Cardiac muscle cell (in vitro differentiated cells and primary cell): ENCODE measurements at places on chromosomes 1 and 21. TPM values are rescaled to one million over a fixed set of nuclear protein-coding genes. Genes with fewer than 3 reads are reported as not detected.

DNA sequence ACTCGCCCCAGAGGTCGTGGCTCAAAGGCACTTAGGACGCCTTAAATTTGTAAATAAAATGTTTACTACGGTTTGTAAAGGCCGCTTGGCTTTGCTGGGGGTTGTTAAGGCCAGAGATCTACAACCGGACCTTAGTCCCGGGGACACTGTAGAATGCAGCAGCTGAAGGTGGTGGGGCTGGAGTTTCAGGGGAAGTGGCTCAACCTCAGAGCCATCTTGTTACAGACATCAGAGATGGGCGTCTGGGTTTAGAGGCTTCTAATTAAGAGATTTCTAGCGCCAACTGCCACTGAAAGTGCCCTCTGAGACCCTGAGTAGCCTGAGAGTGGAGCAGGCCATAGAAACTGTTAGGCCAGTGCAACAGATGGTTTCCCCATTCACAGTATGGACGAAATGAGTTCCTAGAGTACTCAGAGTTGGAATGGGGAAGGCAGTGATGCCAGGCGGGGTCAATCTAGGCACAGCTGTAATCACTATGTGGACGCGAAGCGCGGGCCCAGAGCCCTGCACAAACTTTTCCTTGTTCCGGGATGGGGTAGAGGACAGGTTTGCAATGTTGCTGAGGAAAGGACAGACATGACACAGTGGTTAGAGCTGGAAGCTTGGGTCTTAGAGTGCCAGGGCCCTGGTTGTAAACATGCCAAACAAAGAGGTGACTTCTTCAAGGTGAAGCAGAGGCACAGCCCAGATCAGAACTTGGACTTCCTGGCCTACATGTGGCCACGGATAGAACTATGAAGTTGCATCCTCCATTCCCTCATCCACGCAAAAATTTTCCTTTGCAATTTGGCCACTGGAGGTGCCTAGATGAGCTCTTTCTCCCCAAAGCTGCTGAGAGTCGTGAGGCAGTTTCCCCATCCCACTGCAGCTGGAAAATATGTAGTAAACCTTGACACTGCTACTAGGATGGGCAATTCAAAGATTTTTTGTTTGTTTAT lies 6.0 kb downstream of the HLX start:
- H3K27ac ChIP-seq: no peak overlapping the region
- H3K27me3 ChIP-seq: peaks cover 100% of the 10 kb centered on the region
- peaks cover 6% of the 10 kb centered on the region for H3K4me1 ChIP-seq
- H3K4me3 ChIP-seq: peak overlapping the region; percentile 13
- H3K36me3 ChIP-seq: no peaks in the 10 kb centered on the region

GRCh38 chr1:222928212-222928611 lies 113.4 kb downstream of the DISP1 start:
- H3K4me1 ChIP-seq: peaks cover 48% of the 10 kb centered on the region
- peak overlapping the region; percentile 79 for H3K27ac ChIP-seq
- peak overlapping the region; percentile 37 for H3K4me3 ChIP-seq
- peak; percentile 91 for DNase-seq

DNA sequence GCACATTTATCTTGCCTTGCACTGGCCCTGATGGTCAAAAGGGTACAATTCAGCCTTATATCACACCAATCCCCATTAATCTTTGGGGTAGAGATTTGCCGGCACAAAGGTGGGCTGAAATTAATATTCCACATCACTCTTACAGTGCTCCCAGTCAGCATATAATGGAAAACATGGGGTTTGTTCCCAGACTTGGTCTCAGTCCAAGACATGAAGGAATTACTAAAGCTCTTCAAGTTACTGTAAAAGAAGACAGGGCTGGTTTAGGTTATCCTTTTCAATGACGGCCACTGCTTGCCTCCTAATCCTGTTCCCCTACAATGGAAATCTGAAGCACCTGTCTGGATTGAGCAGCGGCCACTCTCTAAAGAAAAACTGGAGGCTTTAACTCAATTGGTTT lies 160.7 kb downstream of the IER5 start:
- no peak for DNase-seq
- no peaks in the 10 kb centered on the region for H3K27me3 ChIP-seq
- H3K27ac ChIP-seq: no peak overlapping the region
- no peak overlapping the region for H3K4me3 ChIP-seq

GRCh38 chr1:108767115-108767514 lies 20.6 kb downstream of the STXBP3 start:
- H3K27ac ChIP-seq: no peak overlapping the region
- no peaks in the 10 kb centered on the region for H3K27me3 ChIP-seq
- no peak for DNase-seq
- H3K4me3 ChIP-seq: no peak overlapping the region

DNA sequence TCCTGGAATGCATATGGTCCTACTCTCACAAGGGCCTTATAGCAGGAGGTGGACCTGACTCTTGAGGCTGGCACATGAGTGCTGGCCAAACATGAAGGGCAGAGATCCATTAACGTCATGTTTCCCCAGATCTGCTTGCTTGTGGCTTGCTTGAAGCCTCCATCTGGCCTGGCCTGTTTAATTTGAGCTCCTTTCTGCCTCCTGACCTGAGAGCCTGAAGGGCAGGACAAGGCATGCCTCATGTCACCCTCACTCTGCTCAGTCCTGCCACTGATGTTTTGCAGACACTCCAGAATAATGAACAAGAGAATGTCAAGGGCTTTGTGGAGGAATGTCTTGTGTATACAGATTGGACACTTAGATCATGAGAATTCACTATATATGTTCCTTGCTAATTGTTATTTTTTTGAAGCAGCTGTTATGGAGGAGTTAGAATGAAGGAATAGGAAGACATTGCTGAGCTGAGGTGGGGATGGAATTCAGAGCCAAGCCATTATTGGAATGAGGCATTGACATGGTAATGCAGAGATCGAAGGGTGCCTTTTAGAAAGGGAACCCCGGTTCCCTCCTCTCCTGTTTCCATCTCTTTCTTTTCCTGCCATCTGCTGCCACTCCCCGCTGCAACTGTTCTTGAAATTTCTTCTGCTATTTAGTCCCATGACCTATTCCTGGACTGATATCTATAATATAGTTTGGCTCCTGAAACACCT lies 457.0 kb upstream of the PROX1 start:
- DNase-seq: peak; percentile 82
- no peaks in the 10 kb centered on the region for H3K36me3 ChIP-seq
- peaks cover 17% of the 10 kb centered on the region for H3K4me1 ChIP-seq
- no peak overlapping the region for H3K4me3 ChIP-seq

DNA sequence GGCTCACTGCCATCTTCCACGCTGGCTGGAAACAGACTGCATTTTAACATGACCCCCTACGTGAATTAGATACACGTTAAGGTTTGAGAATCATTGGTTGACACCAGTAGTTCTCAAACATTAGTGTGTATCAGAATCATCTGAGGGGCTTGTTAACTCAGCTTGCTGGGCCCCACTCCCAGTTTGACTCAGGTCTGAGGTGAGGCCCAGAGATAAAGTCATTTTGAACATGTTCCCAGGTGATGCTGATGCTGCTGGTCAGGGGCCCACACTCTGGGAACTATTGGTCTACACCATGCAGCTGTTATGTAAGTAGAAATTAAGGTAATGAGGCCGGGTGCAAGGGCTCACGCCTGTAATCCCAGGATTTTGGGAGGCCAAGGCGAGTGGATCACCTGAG lies 1.3 kb downstream of the LSM10 start:
- no peaks in the 10 kb centered on the region for H3K27me3 ChIP-seq
- H3K36me3 ChIP-seq: peaks cover 16% of the 10 kb centered on the region
- H3K4me1 ChIP-seq: peaks cover 5% of the 10 kb centered on the region
- H3K4me3 ChIP-seq: no peak overlapping the region

GRCh38 chr1:226656601-226657277 lies 82.3 kb downstream of the ITPKB start:
- H3K4me3 ChIP-seq: no peak overlapping the region
- peaks cover 53% of the 10 kb centered on the region for H3K4me1 ChIP-seq
- no peak for DNase-seq

GRCh38 chr1:43229826-43230780 lies 39.7 kb upstream of the TMEM125 start:
- no peak overlapping the region for H3K27ac ChIP-seq
- no peak for DNase-seq
- H3K27me3 ChIP-seq: no peaks in the 10 kb centered on the region
- H3K4me1 ChIP-seq: peaks cover 3% of the 10 kb centered on the region

ATF3 gene
- total RNA-seq: 5.4 and 14.2 TPM in 2 replicates
